ENCODE measurements at places on chromosomes 13 and 19.

GRCh38 chr19:38799104-38799503, 10.1 kb downstream of the LGALS7B start:
- no peak for DNase-seq

DNA sequence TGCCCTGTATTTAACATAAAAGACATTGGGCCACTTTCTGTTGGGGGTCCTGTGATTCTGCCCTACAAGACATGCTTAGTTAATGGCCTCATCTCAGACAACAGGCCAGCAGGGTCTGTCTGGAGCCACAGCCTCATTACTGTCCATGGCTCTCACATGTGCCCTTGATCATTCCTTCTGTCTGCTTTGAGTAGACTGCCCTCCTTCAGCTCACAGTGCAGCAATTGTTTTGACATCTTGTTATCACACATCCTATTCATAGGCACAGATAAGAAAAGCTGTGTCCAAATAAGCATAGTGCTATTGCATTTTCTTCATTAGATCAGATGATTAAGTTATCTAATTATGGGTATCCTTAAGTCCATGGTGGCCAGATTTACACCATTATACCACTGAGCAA, 127.9 kb downstream of the KCTD12 start:
- DNase-seq: peak; percentile 13

- no peak for DNase-seq
Observed at GRCh38 chr19:52603558-52604207, 33.6 kb downstream of the ZNF701 start.

- DNase-seq: peak; percentile 23
Observed at GRCh38 chr13:20801707-20802106, 27.9 kb upstream of the EEF1AKMT1 start.

GRCh38 chr13:48252176-48252575, 19.2 kb downstream of the ITM2B start:
- DNase-seq: no peak

DNA sequence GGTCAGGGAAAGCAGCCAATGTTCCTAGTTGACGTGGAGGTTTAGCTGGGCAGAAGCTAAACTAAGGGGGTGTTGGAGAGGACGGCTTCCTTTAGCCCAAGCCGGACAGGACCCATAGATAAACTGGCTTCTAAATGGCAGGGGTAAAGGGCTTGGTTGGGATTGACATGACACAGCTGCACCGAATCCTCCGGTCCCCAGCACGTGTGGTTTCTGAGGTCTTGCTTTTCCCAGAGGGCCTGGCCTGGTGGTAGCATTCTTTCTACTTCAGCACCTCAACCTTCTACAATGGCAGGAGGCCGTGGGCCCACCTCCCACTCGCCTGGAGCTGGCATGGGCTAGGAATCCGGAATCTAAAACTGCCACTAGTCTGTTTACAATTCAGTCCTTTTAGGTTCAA, 163.0 kb downstream of the FGF9 start:
- DNase-seq: no peak

DNA sequence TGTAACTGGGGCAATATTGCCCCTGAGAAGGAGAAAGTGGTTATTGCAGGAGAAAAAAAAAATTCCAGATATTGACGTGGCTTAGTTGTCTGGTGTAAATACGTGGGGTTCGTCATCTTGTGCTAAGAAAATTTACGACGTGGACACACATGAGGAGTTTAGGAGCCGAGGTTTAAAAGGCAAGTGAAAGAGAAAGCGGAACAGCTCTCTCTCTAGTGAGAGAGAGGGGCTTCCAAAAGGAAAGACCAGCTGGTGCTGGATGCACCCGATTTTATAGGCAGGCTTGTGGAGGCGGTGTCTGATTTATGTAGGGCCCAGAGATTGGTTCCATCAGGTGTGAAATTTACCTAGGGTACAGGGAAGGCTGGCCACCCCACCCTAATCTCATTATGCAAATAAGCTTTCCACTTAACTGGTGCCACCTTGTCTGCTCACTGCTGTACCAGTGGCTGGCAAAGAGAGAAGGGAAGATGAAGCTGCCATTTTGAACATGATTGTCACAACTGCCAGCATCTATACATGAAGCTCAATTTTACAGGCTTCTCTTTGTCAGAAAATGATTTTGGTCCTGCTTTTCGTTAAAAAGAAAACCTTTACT, 845.1 kb downstream of the DACH1 start:
- no peak for DNase-seq

DNA sequence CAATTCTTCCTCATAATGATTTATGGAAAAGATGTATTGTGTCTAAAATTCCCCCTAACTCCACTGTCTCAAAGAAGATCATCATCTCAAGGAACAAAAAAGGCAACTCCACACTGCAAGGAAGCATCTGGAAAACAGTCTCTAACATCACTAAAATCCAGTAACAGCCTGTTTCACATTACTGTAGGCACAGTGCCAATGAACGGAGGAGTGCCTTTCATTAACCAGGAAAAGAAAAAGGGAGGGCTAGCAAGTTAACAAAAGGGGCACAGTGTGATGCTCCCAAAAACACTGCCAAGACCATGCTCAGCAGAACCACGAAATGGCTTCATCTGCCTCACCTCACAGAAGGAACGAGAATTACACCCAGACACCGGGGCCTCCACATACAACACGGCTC, 8.5 kb downstream of the TMTC4 start:
- no peak for DNase-seq

- peak; percentile 38 for DNase-seq
Observed at GRCh38 chr19:44635581-44636438, 7.9 kb upstream of the PVR start.

DNA sequence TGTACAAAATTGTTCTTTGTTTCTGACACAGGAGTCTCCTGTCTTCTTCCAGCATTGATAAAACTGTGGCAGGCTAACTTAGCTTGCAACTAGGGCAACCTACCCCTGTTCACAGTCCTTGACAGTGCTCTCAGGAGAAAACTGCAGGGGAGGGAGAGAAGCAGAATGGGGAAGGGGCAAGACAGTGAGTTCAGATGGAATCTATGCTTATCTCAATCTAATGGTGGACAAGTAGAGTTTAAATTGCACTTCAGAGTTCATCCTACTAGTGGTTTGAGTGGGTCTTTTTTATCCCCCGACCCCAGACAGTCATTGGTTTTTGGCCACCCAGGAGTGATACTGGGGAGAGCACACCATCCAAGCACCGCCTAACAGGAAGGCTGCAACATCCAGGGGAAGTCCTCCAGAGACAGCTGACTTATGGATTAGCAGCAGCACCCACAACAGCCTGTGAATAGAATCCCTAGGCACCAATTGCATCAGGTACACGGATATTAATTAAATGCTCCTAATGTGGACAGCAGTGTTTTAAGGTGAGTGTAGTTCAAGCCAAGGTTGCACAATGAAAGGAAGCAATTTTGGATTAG, 236.6 kb downstream of the NHLRC3 start:
- no peak for DNase-seq

DNA sequence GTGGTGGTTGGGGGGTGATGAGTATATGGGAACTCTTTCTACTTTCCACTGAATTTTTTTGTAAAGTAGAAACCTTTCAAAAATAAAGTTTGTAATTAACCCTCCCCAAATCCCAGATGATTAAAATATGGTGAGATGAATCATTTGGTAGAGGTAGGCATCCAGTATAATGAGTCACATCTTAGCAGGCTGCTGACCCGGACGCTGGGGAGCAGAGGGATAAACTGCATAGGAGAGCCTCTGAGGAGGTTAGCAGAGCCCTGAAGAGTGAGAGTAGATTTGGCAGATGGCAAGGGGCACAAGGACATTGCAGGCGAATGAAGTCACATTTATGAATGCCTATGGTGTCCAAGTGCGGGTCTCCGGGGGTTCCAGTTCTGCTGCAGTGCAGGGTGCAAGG, 293.8 kb downstream of the FGF9 start:
- no peak for DNase-seq

GRCh38 chr19:18593367-18594095, 4.9 kb downstream of the REX1BD start:
- DNase-seq: no peak

DNA sequence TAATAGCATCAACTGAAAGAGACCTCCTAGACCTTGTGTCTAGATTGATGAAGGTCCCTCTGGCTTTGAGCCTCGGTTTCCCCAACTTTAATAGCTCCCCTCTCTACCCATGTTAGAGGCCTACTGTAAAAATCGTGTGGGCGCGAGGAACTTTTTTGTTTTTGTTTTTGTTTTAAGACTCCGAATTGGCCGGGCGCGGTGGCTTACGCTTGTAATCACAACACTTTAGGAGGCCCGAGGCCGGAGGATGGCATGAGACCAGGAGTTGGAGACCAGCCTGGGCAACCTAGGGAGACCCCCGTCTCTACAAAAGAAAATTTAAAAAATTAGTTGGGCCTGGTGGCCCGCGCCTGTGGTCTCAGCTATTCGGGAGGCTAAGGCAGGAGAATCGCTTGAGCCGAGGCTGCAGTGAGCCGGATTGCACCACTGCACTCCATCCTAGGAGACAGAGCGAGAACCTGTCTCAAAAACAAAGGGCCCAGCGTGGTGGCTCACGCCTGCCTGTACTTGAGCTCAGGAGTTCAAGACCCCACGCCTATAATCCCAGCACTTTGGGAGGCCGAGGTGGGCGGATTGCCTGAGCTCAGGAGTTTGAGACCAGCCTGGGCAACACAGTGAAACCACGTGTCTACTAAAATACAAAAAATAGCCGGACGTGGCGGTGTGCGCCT, 858 bp upstream of the PPP6R1 start:
- no peak for DNase-seq

GRCh38 chr13:19605161-19605955, 28.1 kb upstream of the MPHOSPH8 start:
- no peak for DNase-seq

DNA sequence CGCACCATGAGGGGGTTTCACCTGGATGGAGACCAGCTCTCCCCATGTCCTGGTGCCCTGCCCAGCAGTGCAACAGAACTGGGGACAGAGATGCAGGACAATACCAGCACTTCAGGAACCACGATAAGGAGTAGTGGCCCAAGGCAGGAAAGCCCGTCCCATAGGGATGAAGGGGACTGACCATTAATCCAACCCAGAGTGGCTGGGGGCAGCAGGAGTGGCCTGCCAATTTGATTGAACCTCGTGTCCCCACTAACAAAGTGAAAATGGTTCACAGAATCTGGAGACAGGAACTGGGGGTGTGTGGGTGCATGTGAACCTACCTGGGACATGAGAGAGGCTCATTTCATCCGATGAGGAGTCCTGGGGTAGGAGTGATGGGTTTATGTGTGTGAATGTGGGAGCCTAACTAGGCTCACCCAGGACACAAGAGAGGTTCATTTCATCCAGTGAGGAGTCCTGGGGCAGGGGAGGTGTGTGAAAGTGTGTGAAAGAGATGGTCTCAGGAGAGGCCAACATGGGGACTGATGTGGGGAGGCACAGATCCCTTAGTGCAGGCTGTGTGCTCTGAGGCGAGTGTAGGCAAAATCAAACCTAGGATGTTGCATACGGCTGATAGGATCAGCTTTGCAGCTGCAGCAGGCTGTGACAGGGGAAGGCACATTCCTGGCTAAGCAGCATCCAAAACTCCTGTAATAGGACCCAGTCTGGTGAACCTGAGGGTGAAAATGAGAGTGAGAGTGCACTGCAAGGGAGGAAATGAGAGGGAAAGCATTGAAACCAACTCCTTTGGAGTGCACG, 98.2 kb downstream of the ZNF429 start:
- DNase-seq: peak; percentile 64

DNA sequence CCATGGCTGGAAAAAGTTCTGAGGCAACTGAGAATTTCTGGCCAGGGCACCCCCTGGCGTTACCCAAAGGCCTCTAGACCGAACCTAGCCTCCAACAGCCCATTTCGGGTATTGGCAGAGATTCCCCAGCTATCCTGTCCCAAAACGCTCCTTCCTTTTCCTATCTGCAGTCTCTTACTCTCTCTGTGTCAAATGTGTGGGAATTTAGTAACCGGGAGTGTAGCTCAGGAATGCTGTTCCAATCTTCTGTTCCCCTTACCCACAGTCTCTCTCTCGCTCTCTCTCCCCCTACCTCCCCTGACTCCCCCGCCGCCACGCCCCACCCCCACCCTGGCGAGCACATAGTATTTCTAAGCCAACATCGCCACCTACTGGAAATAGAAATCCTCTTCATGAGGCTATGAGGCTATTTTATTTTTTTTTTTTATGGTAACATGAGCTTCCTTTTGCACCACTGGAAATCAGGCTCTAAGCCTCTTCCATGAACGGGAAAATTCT, 27.0 kb downstream of the OXGR1 start:
- peak; percentile 16 for DNase-seq

GRCh38 chr13:111852725-111853518, 214.0 kb upstream of the SOX1 start:
- DNase-seq: no peak

DNA sequence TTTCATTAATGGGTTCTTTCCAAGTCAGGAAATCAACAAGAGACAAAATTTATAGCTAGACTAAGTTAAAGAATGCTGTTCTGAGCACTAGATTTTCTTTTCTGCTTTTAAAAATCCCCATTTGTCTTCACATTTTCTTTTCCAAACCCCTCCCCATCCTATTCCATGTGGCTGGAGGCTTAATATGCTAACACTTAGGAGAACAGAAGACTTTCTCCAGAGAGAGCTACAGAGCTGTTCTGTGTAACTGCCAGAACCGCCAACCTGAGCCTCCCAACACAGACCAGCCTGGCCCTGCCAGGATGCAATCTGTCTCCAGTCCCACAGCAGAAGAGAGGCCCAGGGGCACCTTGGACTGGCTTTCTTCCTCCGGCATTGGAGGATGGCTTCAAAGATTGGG, 264.1 kb downstream of the NDFIP2 start:
- DNase-seq: no peak

GRCh38 chr19:58560007-58560887, 1.8 kb upstream of the UBE2M start:
- DNase-seq: no peak

DNA sequence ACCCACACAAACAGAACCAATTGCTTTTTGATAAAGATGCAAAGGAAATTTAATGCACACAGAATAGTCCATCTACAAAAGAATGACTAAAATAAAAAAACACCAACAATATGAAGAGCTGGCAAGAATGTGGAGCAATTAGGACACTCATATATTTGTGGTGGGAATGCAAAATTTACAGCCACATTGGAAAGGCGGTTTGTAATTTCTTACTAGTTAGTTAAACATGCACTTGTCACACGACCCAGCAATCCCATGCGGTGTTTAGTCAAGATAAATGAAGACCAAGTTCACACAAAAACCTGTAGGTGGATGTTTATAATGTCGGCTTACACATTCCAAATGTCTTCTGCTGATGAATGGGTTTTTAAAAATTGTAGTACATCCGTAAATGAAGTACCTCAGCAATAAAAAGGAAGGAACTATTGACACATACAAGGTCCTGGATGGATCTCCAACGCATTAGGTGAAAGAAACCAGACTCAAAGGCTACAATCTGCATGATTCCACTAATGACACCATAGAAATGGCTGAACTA, 5.2 kb downstream of the GRTP1 start:
- no peak for DNase-seq

DNA sequence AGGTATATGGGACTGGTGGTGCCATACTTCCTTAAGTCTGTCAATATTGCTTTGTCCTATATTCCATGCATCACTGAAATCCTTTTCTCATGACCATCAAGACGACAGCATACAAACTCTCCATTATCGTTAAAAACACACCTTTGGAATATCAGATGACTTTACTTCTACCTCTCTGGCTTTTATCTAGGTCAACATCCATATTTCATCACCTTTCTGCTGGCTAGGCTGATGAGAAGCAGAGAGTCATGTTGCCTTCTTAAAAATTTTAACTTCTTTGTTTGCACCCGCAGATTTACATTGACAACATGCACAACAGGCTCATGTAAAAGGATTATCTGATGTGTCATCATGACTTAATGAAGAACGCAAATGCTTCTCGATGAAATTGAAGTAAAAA, 771.4 kb downstream of the OLFM4 start:
- DNase-seq: no peak
